D721Med (cell line): ENCODE measurements at places on chromosomes 1 and 21.

DNA sequence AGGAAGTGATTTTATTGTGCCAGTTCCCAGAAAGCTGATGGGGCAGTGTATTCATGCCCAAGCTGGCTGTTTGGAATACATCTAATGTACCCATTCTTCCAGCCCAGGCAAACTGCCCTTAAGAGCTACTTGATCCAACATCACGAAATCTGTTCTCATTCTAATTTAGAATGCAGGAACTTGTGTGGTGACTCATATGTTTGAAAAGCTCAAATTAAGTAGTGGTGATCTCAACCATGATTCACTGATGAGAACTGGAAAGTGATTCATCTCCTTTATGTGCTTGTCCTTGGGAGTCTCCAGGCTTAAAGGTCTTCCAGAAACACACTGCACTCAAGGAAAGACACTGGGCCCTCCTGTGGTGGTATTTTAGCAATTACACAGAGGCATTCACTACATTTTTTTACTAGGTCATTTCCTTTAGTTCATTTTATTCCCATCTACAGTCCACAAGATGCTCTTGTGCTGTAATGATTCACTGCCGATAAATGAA is 65.4 kb downstream of the RPE65 start:
- DNase-seq: no peak

DNA sequence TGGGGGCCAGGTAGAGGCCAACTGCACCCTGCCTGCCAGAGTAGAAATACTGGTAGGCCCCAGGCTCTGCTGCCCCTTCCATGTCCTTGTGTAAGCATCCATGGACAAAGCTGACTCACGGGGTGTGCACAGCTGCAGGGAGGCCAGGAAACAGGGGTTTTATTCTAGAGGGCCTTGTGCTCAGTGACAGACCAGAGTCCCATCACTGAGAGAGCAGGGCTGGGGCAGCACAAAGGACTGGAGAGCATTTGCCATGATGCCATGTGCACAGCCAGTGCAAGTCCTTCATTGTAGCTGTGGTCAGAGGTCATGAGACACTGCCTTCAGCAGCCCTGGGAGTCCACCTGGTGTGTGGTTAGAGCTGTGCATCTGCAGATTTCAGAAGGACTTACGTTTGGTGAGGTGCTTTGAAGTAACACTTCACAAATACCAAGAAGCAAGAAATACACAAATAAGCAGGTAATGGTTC is 8.1 kb downstream of the ARF1 start:
- peak; percentile 25 for DNase-seq

- no peak for DNase-seq
These were observed 49.8 kb downstream of the KANK4 start for GRCh38 chr1:62269439-62269838.

DNA sequence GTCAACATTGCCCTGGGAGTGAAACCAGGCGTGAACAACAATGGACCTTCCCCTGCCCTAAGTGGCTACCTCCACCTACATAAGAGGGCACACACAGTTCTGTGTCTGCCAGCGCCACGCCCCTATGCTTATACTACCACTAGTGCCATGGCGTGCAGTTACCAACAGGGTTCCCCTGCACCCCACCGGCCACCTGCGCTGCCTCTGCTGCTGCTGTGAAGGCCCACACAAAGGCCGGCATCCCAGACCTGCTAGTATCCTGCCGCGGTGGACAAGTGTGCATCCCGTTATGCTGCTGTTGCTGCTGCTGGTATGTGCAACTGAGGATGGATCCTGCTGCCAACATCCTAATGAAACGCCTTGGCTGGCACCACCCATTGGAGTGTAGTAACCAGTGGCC is 75.7 kb downstream of the INTS7 start:
- DNase-seq: no peak

- DNase-seq: no peak
These were observed 56.2 kb upstream of the LBR start for GRCh38 chr1:225483818-225484656.

GRCh38 chr1:242811092-242811840 is 286.8 kb upstream of the PLD5 start:
- no peak for DNase-seq

DNA sequence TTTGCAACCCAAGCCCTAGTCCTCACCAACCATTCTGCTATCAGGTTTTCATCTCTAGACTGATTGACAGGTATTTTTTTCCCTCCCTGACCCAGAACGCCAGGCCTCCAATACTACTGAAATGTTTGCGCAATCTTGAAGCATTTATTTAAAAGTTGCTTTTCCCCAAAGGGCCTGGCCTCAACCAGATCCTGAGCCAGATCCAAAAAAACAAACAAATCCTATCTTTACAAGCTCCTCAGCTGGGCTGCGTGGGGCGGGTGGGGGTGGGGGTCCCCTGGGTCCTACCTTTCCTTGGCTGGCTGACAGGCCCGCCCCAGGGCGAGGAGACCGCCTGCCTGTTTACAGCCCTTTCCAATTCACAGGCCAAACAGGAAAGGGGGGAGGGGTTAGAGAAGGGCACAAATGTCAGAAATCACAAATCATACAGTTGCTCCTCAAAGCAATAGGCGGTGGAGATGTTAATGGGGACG is 98.8 kb downstream of the FOXD2 start:
- no peak for DNase-seq

GRCh38 chr1:67988066-67988465 is 62.4 kb downstream of the DIRAS3 start:
- DNase-seq: no peak

DNA sequence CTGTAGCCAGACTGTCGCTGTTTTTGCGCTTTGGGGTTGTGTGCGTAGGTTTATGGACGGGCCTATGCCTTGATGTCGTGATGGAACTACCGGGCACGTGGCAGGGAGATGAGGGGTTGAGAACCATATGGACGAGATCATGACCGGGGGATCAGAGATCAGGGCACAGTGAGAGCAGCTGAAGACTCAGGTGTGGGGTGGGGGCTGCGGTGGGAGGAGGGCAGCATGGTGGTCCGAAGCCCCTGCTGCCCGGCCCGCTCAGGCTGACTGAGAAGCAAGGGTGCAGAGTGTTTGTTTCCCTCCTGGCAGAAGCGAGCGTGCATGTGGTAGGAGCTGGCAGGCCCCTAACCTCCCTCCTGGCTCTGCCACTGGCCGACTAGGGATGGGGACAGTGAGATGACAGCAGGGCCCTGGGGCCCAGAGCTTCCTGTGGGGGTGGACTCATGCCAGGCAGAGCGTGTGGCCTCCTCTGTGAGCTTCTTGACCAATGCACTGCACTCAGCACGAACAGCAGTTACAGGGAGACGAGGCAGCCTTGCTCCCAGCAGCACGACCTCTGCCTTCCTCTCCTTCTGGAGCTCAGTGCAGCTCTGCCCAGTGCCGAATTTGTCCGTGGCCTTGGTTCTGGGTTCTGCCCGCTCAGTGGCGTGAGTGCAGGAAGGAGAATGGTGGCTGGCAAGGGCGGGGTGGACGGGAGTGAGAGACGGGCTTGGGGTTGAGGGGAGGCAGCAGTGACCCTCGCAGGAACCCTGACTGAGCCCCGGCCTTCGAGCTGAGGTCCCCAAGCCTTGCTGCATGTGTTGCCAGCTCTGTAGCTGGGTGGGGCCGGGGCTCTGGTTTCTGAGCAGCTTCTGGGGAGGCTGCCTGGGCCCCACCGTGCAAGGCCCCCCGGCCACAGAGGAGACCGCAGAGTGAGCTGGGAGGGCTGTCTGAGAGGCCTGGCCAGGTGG is 22.2 kb upstream of the LRRC3 start:
- DNase-seq: no peak

GRCh38 chr1:232012773-232013386 is 386.3 kb downstream of the DISC1 start:
- no peak for DNase-seq

DNA sequence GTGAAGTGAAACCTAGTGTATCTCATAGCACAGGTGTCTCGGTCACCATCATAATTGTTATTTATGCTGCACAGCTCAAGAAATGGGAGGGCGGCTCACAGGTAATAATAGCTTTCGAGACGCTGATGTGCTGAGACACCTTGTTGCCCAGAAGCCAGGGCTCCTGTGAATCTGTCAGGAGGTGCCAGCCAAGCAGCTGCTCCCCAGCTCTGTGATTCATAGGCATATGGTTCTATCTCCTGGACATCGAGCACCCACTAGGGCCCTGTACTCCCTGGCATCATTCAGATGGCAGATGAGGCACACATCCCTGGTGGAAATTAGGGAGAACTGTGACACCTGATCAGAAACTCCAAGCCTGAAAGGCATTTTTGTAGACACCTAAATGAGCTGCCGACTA is 53.5 kb downstream of the SYT6 start:
- no peak for DNase-seq

DNA sequence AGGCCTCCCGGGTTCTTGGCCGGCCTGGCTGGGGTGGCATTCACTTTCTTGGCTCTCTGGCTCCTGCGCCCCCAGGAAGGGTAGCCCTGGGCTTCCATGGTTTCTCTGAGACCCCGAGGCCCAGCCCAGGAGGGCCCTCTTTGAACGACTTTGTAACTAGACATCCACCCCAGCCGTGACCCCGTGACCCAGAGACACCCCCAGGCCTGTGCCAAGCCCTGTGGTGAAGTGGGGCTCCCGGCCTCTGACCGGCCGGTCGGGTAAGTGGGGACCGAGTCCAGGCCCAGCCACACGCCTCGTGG is 64.0 kb downstream of the COL18A1 start:
- no peak for DNase-seq

GRCh38 chr1:110756506-110756905 is 81.8 kb upstream of the KCNA3 start:
- DNase-seq: no peak

DNA sequence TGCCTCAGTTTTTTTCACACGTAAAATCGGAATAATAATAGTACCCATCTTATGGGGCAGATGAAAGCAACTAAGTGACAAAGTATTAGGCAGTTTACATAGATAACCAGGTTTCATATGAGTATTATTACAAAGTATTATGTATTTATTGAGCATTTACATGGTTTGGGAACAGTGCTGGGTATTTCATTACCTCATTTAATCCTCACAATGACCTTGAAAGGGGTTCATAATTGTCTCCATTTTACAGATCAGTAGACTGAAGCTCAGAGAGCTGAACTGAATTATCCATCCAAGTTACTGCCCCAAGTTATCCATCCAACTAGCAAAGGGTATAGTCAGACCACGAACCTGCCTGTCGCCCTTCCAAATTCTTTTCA is 21.2 kb downstream of the TCEA3 start:
- no peak for DNase-seq

DNA sequence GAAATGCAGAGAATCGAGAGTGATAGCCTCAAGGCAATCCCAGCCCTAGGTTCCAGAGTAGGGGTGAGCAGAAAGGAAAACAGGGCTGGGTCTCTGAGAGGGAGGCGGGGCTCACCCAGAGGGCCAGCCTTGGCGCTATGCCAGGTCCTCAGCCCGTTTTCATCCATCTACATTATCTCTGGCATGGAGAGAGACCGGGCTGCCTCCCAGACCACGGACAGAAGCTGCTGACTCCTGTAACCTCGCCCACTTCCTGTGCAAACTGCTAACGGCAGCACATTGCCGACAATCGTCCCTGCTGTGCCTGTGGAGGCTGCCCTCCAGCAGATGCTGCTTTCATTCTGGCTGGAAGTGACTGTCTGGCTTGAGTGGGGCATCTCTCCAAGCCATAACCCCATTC is 569.1 kb downstream of the NPHP4 start:
- no peak for DNase-seq

DNA sequence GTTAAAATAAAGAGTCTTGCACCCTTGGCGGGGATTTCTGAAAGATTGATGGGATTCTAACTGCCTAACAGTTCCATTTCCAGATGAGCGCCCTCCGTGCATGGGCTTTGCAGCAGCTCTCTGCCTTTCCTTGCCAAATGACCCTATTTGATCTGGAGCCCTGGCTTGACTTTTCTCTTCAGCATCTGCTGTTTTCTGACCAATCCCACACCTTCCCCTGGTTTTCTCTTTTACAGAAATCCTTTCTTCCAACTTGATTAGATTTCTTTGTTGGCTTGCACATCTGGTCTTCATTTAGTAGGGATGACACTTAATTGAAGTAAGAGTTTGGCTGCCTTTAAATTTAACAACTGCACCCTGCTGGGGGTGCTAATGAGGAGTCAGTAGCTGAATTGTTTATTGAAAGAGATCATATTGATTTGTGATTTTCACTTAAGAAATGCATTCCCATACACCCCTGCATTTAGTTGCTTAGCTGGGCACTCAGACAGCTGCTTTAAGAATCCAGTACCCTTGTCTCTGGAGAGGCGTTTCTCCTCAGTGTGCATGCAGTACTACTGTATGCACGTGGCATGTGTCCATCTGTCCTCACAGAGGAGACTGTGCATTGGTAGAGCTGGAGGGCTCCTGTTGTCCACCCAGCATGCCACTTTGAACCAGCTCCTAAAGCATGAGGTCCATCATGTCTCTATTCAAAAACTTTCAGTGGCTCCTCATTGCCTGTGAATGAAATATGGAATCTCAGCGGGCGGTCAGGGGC is 99.7 kb downstream of the NOS1AP start:
- DNase-seq: no peak

GRCh38 chr1:67791261-67791660 is 42.0 kb downstream of the GNG12 start:
- no peak for DNase-seq

GRCh38 chr1:164723296-164723798 is 164.4 kb downstream of the PBX1 start:
- no peak for DNase-seq

- DNase-seq: no peak
These were observed 15.5 kb upstream of the MAP3K7CL start for GRCh38 chr21:29114765-29115500.

DNA sequence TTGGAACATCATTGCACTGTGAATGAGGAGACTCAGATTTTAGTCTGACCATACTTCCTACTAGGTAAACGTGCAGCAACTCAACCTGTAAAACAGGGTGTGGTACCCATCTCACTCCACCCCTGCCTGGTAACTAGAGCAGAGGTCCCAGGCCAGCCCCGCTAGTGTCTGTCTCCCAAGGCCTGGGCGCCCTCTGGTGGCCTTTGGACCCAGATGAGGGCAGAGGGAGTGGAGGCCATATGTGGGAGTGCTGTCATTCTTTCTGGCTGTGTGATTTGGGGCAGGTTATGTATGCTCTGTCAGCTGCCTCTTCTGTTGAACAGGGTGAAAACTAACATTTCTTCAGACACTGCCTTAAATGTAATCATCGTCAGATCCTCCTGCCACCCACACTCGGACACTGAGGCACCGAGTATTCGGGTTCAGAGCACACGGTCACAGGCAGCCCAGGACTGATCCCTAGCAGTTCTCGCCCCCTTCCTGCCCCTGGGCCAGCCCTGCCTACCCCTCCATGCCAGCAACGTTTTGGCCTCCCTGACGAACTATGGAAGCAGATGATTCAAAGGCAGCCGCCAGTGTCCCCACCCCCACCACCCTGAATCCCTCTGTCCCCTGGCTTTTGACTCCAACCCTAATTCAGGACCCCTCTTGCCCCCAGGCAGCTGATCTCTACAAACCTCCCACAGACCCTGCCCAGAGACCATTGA is 76.0 kb downstream of the CD247 start:
- DNase-seq: peak; percentile 89

- no peak for DNase-seq
These were observed 15.3 kb downstream of the CD55 start for GRCh38 chr1:207336559-207337467.
